ENCODE measurements at places on chromosomes 3 and 15. TPM values are rescaled to one million over a fixed set of nuclear protein-coding genes. Genes with fewer than 3 reads are reported as not detected.

- ATAC-seq, result no peak
Observed at GRCh38 chr3:14413381-14414071, 11.1 kb downstream of the SLC6A6 start.

The RFTN1 gene
- 3.1 TPM for total RNA-seq

- ATAC-seq, result no peak
Observed at GRCh38 chr3:13787533-13788132, 92.2 kb downstream of the WNT7A start.

The KBTBD12 gene
- not detected for total RNA-seq

The NDN gene
- 17.3 TPM for total RNA-seq

The SHISA5 gene
- total RNA-seq, result 210 TPM

- ATAC-seq, result no peak
Observed at GRCh38 chr15:80207887-80208286, 44.1 kb downstream of the CTXND1 start.

DNA sequence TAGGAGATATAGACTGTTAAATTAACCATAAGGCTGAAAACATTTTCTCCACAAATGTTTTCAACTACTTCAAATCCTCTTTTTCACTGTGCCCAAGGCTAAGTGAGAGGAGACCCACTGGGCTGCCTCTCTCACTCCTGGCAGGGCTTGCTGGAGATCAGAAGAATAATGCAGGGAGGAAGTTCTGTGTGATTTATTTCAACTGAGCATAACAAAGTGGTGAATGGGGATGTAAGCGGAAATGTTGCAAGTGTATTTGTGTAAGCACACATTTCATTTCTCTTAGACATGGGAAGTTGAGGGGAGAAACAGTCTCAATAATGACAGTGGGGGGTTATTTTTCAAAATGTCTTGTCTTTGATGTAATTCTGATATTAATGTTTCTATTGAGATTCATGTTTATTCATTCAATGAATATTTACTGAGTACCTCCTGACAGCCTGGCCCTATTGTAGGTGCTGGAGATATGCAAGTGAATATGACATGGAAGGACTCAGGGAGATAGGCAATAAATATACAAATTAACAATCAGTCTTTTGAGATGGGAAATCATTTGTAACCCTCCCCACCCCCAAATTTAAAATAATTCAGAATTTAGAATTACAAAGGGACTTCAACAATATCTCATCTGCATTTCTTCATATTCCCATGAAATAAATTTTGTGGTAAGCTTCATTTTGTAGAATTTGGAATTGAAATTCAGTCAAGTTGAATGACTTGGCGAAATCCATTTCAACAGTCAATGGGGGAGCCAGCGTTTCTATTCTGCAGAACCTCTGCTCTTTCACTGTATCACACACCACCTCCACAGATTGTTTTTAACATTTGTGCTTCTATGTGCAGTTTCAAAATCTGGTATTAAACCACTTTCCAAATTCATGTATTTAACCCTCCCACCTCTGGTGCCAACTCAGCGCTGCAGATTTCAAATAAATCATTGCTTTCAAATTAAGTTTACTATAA lies 247.2 kb downstream of the SLC9A9 start:
- ATAC-seq, result peak; percentile 20

The CASR gene
- total RNA-seq, result not detected

GRCh38 chr3:115275896-115276295 lies 128.8 kb upstream of the ZBTB20 start:
- no peak for ATAC-seq

DNA sequence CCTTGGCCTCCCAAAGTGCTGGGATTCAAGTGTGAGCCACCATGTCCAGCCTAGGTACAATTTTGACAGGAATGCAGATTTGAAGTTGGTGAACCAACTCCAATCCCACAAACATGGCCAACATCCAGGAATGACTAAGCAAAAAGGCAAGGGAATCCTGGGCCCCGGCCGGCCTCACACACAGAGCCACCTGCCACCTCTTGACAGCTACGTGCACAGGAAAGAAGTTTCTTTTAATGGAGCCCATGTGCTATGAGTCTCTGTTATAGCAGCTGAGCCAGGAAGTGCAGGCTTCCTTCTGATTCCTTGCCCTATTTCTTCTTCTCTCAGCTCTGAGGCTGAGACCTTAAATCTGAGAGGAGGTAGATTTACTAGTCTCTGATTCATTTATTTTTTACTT lies 8.8 kb downstream of the TMEM40 start:
- ATAC-seq, result peak; percentile 22

GRCh38 chr3:128079823-128080222 lies 27.6 kb downstream of the SEC61A1 start:
- ATAC-seq, result no peak

DNA sequence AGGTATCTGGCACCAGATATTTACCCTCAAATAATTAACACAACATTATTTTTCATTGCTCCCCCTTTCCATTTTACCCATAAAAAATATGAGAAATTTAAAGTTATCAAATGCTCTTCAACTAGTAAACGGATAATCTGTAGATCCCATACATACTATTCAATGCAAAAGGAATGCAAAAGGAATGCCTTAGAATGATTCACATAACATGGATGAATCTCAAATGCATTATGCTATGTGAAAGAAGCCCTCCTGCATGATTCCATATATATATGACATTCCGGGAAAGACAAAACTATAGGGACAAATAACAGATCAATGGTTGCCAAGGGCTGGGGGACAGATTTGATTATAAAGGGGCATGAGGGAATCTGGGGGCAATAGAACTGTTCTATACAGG lies 195.7 kb downstream of the STT3B start:
- ATAC-seq, result no peak

GRCh38 chr3:82494977-82495489 lies 733.6 kb upstream of the GBE1 start:
- ATAC-seq, result no peak

GRCh38 chr3:176286476-176287085 lies 910.7 kb downstream of the TBL1XR1 start:
- ATAC-seq, result no peak

The SLC9C1 gene
- not detected for total RNA-seq

DNA sequence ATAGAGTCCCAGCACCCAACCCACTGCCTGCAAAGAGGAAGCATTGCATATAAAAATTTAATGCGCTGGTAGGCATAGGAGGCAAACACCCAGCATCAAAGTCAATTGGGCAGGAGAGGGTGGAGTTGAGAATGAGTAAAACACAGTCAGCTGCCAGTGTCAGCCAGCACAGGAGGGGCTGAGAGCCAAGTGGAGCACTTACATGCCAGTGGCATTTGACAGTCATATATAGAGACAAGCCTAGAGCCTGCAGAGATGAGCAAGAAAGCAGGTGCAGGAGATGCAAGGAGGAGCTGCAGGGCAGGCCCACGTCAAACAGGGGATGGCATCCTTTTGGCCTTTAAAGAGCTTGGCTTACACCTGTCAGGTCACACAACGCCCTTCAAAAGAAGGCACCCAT lies 27.6 kb upstream of the ZFAND6 start:
- peak; percentile 75 for ATAC-seq

The BFSP2 gene
- total RNA-seq, result not detected

- no peak for ATAC-seq
Observed at GRCh38 chr3:141288336-141288990, 56.8 kb downstream of the PXYLP1 start.

The UQCC5 gene
- total RNA-seq, result 17.6 TPM

DNA sequence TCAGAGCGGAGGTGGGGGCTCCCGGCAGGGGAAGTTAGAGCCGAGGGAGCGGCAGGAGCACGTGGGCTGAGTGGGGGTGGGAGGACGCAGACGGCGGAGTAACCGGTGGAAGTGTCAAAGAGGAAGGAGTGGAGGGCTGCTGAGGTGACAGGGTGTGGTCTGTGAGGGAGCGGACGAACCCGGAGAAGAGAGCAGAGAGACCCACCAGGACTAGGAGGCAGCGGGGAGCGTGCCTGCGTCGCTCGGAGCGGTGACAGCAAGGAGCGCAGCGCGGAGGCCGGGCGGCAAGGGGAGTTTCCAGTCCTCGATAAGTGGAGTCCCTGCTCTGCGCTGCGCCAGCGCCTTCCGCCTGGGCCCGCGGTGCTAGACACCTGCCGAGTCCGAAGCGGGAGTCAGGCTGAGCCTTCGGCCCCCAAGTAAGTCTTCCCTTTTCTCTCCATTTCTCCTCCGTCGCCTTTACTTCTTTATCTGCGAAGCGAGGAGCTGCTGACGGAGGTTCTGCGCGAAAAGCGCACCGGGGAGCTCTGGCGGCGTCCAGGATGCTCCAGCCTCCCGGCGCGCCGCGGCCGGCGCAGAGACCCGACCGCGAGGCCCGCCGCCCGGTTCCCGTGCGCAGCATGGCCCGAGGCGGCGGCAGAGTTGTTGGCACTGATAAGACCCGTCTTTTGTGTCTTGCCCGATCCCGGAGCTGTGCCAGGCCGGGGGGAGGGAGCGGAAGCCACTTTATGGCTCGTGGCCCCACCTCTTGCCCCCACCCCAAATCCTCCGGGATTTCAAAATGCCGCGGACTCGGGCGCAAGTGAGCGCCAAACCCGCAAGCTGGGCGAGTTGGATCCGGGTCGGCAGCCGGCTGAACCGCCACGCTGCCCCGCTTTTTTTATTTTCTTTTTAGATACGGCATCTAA lies 533.0 kb upstream of the SEMA6D start:
- no peak for ATAC-seq

- ATAC-seq, result no peak
Observed at GRCh38 chr3:107441617-107442016, 64.4 kb downstream of the CCDC54 start.

DNA sequence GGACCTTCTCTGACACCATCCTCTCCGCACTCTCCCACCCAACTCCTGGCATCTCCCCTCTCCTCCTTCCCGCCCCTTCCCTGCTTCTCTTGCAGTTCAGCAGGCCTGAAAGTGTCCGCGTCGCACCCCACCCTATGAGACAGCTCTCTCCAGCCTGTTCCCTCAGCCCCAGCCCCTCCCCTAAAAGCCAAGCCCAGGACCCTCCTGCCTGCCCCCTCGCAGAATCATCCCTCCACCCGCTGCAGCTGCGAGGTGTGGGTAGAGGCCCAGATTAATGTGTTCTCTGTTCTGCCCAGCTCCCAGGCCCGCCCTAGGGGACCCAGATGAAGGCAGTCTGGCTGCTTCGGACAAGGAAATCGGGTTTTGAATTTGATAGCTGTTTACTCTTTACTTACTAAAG lies 410 bp downstream of the PRR23E start:
- no peak for ATAC-seq

The LDHAL6B gene
- not detected for total RNA-seq

- ATAC-seq, result no peak
Observed at GRCh38 chr3:160447544-160447943, 2.0 kb downstream of the TRIM59 start.

The DUOXA2 gene
- 10.4 TPM for total RNA-seq

- ATAC-seq, result no peak
Observed at GRCh38 chr3:128421966-128422365, 44.7 kb downstream of the DNAJB8 start.

The SRGAP3 gene
- total RNA-seq, result 5.2 TPM

DNA sequence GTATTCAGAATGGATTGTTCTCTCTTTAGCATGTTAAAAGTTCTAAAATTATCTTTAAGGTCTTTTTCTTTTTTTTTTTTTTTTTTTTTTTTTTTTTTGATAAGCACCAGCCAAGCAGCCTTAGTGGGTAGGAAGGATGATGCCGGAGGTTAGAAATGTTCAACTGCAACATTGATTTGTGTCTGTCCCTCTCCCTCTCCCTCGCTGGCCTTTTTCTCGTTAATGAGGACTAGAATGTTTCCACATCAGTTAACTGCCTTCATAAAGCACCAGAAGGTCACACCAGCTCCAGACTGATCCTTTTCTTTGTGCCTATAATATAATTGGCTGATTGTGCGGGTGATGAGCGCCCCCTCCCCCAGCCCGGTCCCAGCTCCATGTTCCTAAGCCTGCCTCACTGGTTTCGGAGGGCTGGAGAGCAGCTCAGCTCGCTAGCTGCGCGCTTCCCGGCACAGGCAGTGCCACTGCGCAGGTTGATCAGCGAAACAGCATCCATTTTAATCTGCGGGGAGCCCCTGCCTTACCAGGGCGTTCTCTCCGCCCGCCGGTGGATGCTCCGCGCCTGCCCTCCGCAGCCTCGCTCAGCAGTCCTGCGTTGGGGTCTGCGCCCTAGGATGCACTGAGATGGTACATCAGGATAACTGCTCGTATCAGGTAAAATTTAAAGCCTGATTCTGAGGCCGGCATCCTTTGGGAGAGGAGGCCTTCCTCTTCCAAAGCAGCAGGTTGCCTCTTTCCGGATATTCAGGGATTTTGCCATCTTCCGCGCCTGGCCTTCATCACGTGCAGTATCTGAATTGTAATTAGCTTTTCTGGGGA lies 148.9 kb upstream of the IL12A start:
- ATAC-seq, result no peak

GRCh38 chr15:101004986-101005747 lies 86.0 kb downstream of the LRRK1 start:
- ATAC-seq, result no peak

GRCh38 chr3:160400030-160400701 lies 716 bp downstream of the SMC4 start:
- ATAC-seq, result peak; percentile 35

- ATAC-seq, result no peak
Observed at GRCh38 chr15:43795997-43796396, 3.9 kb downstream of the SERF2 start.

DNA sequence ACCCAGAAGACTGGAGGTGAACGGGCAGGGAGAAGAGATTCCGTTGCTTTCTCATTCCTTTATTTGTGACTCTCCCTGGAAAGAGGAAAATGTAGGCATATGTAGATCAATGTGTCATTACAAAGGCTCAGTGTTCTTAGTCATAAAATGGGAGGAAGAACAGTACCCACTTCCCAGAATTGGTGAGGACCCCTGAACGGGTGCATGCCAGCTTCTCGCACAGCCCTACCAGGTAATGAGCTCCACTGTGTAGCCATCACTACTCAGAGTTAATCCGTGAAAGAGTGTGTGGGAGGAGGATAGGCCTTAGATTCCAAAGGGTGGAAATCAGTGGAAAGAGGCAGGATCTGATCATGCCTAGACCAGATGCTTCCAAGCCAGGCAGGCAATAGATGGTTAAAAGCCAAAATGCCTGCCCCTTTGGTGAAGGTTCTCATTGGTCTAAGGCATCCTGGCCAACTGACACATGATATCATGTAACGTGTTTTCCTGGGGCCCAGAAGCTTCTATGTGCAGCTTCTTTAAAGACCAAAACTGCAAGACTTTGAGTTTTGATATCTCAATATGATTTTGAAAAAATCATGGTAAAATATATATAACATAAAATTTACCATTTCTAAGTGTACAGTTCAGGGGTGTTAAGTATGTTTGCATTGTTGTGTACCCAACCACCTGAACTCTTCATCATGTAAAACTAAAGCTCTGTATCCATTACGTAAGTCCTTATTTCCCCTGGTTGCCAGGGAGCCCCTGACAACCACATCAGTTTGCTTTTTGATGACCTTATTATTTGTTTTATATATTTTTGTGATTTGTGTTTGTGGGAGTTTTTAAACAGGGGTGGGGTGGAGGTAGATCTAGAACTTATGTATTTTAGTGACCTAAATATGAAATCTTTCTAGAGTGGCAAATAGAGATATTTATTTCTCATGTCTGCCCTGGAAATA lies 402.2 kb upstream of the CFAP20DC start:
- ATAC-seq, result no peak

- ATAC-seq, result peak; percentile 79
Observed at GRCh38 chr3:150348500-150348899, 59.6 kb upstream of the TSC22D2 start.
